ENCODE measurements at places on chromosomes 6 and 20.

GRCh38 chr6:151325075-151326050, 66.0 kb downstream of the ZBTB2 start:
- peaks cover 9% of the 10 kb centered on the region for H3K4me1 ChIP-seq
- peak; percentile 8 for DNase-seq
- H3K4me3 ChIP-seq: no peak overlapping the region
- H3K36me3 ChIP-seq: no peaks in the 10 kb centered on the region
- H3K27me3 ChIP-seq: peaks cover 6% of the 10 kb centered on the region

- no peaks in the 10 kb centered on the region for H3K36me3 ChIP-seq
- no peak overlapping the region for H3K27ac ChIP-seq
- no peaks in the 10 kb centered on the region for H3K27me3 ChIP-seq
These were observed 12.1 kb downstream of the LGSN start for GRCh38 chr6:63307581-63308246.

DNA sequence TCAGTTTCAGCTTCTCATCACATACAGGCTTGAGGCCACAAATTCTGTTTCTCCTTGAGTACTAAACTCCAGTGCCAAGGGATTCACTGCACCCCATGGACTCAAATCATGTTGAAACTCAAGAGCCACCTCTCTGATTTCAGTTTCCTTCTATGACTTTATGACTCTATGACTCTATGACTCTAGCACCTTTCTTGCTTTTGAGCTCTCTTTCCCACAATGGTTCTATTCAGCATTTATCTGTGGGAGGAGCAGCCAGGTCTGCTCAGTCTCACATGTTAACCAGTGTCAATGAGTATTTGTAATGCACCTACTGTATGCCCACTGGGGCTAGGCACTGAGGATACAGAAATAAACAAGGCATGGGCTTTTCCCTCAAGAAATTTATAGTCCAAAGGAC, 14.6 kb upstream of the SLC22A2 start:
- H3K27me3 ChIP-seq: no peaks in the 10 kb centered on the region
- H3K36me3 ChIP-seq: no peaks in the 10 kb centered on the region
- DNase-seq: no peak
- no peak overlapping the region for H3K4me3 ChIP-seq
- no peak overlapping the region for H3K27ac ChIP-seq

GRCh38 chr20:11376998-11377397, 540.7 kb upstream of the BTBD3 start:
- no peaks in the 10 kb centered on the region for H3K36me3 ChIP-seq
- no peak for DNase-seq
- no peak overlapping the region for H3K27ac ChIP-seq
- H3K4me1 ChIP-seq: no peaks in the 10 kb centered on the region
- no peak overlapping the region for H3K4me3 ChIP-seq

DNA sequence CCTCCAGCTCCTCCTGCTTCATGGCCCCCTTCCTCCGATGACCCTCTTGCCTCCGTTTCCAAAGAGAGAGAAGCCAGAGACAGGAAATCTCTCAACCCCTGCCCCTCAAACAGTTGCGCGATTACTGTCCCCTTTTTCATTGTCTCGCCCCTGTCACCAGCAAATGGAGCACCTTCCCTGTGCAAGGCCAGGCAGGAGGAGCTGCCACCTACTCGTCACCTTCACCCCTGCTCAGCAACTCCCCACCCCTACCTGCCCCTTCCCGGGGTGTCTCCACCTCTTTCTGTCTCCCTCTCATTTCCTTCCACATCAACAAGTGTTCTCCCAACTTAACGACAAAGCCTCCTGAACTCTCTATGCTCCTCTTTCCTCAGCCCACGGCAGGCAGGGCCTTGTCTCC, 13.7 kb downstream of the PNLDC1 start:
- H3K36me3 ChIP-seq: no peaks in the 10 kb centered on the region
- no peaks in the 10 kb centered on the region for H3K27me3 ChIP-seq
- DNase-seq: no peak
- H3K4me1 ChIP-seq: peaks cover 6% of the 10 kb centered on the region
- H3K4me3 ChIP-seq: no peak overlapping the region

DNA sequence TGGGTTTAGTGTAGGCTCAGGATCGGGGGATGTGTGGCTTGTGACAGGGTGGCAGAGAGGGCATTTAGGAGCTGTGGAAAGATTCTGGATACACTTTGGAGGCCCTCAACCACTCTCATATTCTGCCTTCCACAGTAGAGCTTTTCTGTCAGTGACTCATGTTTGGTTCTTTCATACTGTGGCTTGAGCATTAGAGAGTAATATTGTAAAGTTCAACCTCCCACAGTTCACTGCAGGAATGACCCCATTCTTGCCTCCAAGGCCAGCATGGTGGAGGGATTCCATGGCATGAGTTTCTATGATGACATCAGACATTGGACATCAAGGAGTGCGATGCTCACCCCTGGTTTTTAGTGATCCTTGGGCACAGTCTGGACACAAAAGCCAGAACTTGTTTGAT, 50.9 kb downstream of the DTD1 start:
- no peaks in the 10 kb centered on the region for H3K4me1 ChIP-seq
- DNase-seq: no peak
- no peaks in the 10 kb centered on the region for H3K27me3 ChIP-seq
- no peaks in the 10 kb centered on the region for H3K36me3 ChIP-seq
- H3K4me3 ChIP-seq: no peak overlapping the region

- H3K27ac ChIP-seq: no peak overlapping the region
- no peak overlapping the region for H3K4me3 ChIP-seq
- H3K36me3 ChIP-seq: no peaks in the 10 kb centered on the region
These were observed 190.9 kb downstream of the MAFB start for GRCh38 chr20:40497899-40498691.

DNA sequence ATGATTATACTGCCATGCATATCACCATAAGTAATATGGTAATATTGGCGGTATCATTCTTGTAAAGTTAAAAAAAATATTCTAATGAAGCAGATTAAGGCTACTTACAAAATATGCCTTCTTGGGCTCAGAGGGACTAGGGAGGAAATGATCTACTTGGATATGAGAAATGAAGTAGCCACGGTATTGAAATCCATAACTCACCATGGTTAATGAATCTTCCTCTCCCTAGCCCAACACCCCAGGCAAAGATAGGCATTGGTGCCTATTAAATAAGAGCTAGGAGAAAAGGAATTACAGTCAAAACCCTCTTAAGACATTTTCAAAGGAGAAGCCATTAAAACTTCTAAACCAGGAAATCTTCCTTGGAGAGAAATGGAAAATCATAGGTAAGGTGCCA, 280.5 kb downstream of the TFAP2B start:
- no peak overlapping the region for H3K4me3 ChIP-seq
- no peak overlapping the region for H3K27ac ChIP-seq
- H3K36me3 ChIP-seq: no peaks in the 10 kb centered on the region
- no peak for DNase-seq

DNA sequence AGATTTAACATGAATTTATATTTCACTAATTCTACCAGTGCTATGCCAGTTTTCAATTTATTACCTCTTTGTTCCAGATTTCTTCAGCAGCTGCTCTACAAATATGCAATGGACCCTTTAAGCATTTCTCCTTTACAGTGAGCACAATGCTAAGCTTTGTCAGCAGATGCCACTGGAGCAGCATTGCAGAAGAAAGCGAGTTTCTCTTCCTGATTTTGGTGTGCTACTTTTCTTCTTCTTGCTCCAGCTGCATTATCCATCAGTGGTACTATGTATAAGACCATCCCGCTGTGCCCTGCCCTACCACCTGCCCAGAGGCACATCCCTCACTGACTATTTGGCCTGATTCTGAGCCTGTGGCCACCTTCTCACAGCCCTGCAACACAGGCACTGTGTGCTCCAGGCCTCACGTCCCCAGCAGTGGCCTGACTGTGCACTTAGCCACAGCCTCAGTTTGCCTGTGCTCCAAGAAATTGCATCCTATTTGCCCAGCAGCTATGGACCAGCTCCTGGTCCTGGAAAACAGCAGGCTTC, 84.1 kb downstream of the TNFAIP3 start:
- no peak overlapping the region for H3K4me3 ChIP-seq
- no peaks in the 10 kb centered on the region for H3K27me3 ChIP-seq
- DNase-seq: no peak
- H3K36me3 ChIP-seq: no peaks in the 10 kb centered on the region
- 0 out of 2 replicates have a peak overlapping the region, but pooled peaks have one; percentile 8 for H3K27ac ChIP-seq

GRCh38 chr6:14827354-14827753, 418.5 kb upstream of the JARID2 start:
- H3K27me3 ChIP-seq: no peaks in the 10 kb centered on the region
- DNase-seq: no peak
- H3K4me3 ChIP-seq: no peak overlapping the region
- H3K27ac ChIP-seq: no peak overlapping the region
- H3K36me3 ChIP-seq: no peaks in the 10 kb centered on the region

GRCh38 chr6:34466242-34467185, 638 bp downstream of the PACSIN1 start:
- no peak overlapping the region for H3K4me3 ChIP-seq
- no peaks in the 10 kb centered on the region for H3K36me3 ChIP-seq
- H3K4me1 ChIP-seq: 0 out of 2 replicates have a peak, but pooled peaks cover 2% of the 10 kb centered on the region
- H3K27me3 ChIP-seq: peaks cover 26% of the 10 kb centered on the region

DNA sequence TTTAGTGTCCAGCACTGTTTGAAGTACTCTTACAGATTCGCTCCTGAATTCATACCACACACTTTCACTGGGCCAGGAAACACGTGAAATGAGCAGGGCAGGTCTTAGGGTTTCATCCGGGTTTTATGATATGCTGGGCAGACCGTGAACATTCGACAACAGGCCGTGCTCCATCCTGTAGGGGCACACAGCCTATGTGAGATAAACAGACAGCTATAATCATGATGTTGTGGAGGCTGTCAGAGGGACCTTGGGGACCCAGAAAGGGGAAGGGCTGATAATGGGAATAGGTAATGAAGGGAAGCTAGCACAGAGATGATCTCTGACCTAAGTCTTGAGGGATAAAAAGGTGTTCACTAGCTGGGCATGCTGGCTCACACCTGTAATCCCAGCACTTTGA, 110.4 kb downstream of the RIN2 start:
- no peak overlapping the region for H3K27ac ChIP-seq
- no peaks in the 10 kb centered on the region for H3K4me1 ChIP-seq
- no peak for DNase-seq
- H3K4me3 ChIP-seq: no peak overlapping the region
- H3K27me3 ChIP-seq: no peaks in the 10 kb centered on the region

- no peaks in the 10 kb centered on the region for H3K4me1 ChIP-seq
- no peaks in the 10 kb centered on the region for H3K27me3 ChIP-seq
- H3K4me3 ChIP-seq: no peak overlapping the region
- H3K36me3 ChIP-seq: no peaks in the 10 kb centered on the region
These were observed 46.8 kb downstream of the FARS2 start for GRCh38 chr6:5308066-5308465.

DNA sequence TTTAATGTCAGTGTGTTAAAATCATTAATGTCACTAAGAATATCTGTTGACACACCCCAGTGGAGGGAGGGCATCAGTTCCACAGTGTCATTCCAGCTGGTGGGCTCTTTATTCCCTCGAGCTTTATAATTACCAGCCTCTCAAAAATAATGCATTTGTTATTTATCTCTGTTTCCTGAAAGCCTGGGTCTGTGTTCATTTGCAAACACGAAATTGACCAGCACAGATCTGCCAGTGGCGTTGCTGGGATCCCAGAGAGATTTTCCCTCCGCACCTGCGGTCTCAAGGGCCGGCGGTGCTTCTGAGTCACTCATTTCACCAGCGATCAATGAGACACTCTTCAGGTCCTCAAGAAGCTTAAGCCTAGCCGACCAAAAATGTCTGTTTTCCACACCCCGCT, 5.7 kb upstream of the PYGB start:
- peaks cover 5% of the 10 kb centered on the region for H3K27me3 ChIP-seq
- no peak overlapping the region for H3K27ac ChIP-seq
- peaks cover 20% of the 10 kb centered on the region for H3K4me1 ChIP-seq
- H3K36me3 ChIP-seq: no peaks in the 10 kb centered on the region

GRCh38 chr20:32483351-32484224, 101.5 kb downstream of the NOL4L start:
- peak; percentile 95 for DNase-seq
- H3K27ac ChIP-seq: peak overlapping the region; percentile 95
- peaks cover 45% of the 10 kb centered on the region for H3K4me1 ChIP-seq
- peaks cover 13% of the 10 kb centered on the region for H3K36me3 ChIP-seq

DNA sequence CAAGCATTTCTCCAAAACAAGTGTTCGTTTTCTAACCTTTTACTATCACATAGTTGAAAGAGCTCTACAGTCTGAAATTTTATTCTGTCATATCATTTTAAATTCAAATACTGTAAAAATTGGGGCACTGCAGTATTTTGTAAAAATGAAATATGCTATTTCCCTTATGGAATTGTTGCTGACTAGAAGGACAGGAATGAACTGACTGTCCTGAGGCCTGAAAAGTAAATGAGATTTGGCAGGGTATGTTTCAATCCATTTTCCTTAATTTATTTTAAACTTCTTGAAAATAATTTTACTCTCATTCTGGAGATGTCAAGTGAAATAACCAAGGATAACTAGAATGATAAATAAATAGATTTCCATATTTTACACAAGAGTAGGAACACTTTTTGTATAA, 11.9 kb upstream of the PNRC1 start:
- no peaks in the 10 kb centered on the region for H3K36me3 ChIP-seq
- H3K27ac ChIP-seq: no peak overlapping the region
- H3K4me3 ChIP-seq: no peak overlapping the region
- no peak for DNase-seq
- H3K4me1 ChIP-seq: no peaks in the 10 kb centered on the region
